ENCODE measurements at places on chromosomes 6 and 20.

DNA sequence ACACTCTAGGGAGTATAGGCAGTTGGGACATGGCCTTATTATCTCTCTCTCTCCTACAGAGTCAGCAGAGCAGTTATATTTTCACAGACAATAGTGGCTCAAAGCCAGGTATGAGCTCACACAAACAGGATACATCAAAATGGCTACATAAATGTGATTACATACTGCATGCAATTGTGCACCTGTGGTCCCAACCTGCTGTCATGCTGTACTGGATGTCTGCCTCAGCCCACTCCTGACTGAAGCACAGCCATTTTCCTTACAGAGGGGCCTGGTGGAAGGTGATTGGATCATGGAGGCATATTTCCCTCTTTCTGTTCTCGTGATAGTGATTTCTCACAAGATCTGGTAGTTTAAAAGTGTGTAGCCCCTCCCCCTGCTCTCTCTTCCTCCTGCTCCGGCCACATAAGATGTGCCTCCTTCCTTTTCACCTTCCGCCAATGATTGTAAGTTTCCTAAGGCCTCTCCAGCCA is 37.0 kb upstream of the SAMHD1 start:
- DNase-seq, result no peak

GRCh38 chr6:14085176-14085787 is 32.3 kb upstream of the CD83 start:
- no peak for DNase-seq

- no peak for DNase-seq
These were observed 78.2 kb upstream of the CST7 start for GRCh38 chr20:24870881-24871280.

DNA sequence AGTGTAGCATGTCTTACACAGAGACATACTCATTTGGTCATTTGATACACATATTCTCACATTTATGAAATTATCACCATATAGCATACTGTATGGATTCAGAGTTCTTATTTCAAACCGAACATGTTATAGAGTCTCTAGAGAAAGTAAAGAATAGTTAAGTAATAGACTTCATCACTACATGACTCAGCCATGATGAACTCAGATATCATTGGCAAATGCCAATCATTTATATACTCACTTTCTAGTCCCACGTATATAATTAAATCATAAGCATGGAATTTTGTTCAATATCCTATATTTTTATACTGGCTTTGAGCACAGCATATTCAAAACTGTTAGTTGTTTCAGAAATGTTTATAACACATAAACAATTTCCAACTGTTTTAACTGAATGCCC is 749.9 kb downstream of the HACE1 start:
- DNase-seq, result no peak

DNA sequence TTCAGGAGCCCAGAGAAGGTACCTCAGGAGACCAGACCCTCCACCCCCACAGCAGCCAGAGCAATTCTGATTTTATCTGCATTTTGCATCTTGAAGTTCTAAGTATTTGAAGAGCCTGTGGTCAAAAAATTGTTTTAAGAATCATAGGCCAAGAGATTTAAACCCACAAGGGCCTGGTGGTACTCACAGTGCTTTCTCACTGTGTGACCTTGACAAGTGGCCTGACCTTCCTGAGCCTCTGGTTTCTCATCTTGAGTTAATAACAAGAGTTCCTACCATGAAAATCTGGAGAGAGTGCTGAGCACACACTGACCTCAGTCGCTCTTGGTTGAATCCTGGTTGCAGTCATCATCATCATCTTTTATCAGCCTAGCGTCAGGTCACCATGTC is 45.4 kb upstream of the ID1 start:
- no peak for DNase-seq

GRCh38 chr6:149075616-149076354 is 241.7 kb upstream of the TAB2 start:
- DNase-seq, result no peak

GRCh38 chr6:35833536-35833935 is 28.4 kb downstream of the LHFPL5 start:
- DNase-seq, result peak; percentile 32

- no peak for DNase-seq
These were observed 52.2 kb downstream of the TGM2 start for GRCh38 chr20:38112930-38113294.

- no peak for DNase-seq
These were observed 152.4 kb downstream of the ADAT2 start for GRCh38 chr6:143298071-143298470.

GRCh38 chr6:137715589-137716045 is 151.4 kb upstream of the TNFAIP3 start:
- DNase-seq, result no peak

DNA sequence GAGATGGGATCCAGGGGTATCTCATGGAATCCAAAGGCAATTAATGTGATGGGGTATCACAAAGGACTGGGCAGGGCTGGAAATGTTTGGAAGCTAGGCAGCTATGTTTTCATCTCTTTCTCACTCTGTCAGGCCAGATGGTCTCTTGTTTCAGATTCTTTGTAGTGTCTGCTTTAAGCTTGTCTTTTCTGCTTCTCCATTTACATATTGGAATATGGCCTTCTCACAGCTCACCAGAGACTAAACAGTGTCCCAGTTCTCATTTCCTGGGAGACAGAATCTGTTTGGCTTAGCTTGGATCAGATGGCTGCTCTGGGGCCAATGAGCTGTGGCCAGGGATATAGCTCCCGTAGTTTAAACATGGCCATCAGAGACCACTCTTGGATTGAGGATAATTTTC is 78.9 kb downstream of the SLC35F1 start:
- DNase-seq, result no peak

GRCh38 chr6:134882426-134883038 is 67.4 kb downstream of the ALDH8A1 start:
- DNase-seq, result peak; percentile 61

GRCh38 chr6:5763871-5764270 is 242.9 kb downstream of the NRN1 start:
- no peak for DNase-seq

DNA sequence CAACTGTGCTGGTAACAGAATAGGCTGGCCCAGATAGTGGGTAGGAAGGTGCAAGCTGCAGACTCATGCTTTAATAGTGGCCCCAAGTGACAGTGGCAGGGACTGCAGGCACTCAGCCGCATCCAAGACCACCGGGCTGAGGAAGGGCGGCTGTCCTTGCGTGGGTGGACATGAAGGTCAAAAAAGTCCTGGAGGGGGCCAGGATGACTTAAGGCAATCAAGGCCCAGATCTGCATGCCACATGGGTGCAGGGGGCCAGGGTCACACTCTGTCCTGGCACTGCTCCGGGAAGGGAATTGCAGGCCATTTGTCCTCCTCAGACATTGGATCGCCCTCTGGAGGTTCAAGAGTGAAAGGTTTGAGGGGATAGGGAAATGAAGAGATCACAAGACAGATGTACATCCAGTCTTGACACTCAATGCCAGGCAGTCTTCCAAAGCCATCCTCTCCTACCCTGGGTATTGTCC is 10.4 kb upstream of the VNN2 start:
- peak; percentile 65 for DNase-seq

- no peak for DNase-seq
These were observed 7.0 kb upstream of the ID4 start for GRCh38 chr6:19830171-19830570.

DNA sequence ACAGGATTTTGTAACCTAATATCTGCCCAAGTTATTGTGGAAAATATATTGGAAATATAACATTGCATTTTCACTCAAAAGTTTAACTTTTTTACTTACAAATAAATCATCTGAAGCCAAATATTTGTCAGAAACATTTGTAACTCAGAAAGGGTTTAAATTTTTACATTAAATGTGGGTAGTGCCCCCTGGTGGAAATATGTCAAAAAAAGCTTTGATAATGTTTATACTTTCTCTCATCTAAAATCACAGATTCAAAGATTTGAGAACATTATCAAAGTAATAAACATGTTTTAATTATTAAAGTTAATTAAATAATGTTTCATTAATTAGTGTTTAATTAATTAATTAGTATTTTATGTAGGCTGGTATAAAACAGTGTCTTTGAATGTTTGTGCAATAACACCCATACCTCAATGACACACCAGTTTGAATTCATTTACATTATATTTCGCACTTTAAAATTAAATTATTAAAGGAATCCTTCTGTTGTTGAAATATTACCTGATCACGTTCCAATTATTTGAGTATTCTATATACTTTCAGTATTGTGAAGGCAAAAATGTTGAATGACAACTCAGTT is 320.1 kb upstream of the FKBP1C start:
- DNase-seq, result peak; percentile 9

DNA sequence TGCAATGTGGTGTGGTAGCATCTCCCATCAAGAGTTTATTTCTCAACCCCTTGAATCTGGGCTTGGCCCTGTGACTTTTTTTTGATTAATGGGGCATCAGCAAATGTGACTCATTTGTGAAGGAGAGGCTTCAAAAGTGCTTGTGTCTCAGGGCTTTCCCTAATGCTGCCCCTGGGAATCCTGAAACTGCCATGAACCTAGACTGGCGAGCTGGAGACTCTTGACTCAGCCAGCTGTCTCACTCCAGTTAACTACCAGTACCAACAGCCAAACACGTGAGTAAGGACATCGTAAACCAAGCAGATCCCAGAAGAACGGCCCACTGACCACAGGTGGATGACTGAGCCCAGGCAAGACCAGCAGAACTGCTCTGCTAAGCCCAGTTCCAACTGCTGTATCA is 72.8 kb upstream of the ADTRP start:
- no peak for DNase-seq

DNA sequence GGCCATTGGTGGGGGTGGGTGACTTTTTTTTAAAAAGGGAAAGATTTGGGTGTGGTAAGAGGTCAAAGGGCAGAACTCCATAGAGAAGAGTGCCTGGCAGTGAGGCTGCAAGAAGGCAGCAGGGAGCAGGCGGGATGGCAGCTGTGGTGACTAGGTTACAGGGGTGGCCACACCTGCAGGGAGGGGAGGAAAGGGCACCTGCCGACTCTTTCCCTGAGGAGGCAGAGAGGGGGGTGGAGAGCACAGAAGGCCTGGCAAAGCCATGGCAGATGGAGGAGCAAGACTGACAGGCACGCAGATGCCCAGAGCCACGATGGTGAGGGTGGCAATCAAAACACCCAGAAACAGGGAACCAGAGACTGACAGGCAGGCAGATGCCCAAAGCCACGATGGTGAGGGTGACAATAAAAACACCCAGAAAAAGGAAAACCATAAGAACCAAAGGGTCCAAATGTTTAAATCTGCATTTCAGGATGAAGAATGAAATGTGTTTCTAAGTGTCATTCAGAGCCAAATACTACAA is 19.3 kb downstream of the CST7 start:
- no peak for DNase-seq

DNA sequence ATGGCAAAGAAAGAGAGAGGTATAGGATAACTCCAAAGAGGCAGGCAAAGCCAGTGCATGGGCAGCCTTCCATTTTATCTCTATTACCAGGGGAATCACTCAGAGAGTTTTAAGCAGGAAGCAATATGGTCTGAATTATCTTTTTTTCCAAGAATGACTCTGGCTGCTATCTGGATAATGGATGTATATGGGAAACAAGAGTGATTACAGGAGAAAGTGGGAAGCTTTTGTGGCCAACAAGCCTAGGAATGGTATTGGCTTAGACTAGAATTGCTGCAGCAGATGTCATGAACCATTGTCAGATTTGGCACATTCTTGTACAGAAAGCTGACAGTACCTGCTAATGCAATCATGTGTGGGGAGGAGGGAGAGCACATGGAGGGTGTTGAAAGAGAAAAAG is 73.0 kb upstream of the BTBD3 start:
- DNase-seq, result no peak

DNA sequence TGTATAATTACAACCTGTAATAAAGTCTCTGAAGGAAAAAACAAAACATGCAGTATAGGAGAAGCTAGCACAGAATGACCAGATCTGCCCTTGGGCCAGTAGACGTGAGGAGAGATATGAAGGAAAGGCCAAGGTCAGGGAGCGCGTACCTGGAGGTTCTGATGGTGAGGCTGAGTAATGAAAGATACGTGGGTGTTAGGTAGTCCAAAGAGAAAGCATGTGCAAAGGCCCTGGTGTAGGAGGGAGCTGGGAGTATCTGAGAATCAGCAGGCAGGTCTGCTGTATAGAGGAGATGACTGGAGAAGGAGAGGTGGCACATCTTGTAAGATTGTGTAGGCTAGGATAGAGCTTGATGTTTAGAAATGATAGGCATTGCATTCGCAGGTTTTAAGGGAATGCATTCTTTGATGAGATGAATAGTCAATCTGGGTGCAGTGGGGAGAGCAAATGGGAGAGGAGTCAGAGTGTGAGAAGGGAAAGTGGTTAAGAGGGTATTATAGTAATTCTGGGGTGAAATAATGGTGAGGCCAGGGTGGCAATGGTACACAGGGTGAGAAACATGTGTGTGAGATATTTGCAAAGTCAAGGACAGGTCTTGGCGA is 15.9 kb upstream of the TFB1M start:
- no peak for DNase-seq

- no peak for DNase-seq
These were observed 5.9 kb downstream of the NHSL1 start for GRCh38 chr6:138493413-138493812.

- peak; percentile 40 for DNase-seq
These were observed 99.4 kb downstream of the EYA4 start for GRCh38 chr6:133340557-133340956.

- DNase-seq, result no peak
These were observed 105.8 kb downstream of the CD109 start for GRCh38 chr6:73801652-73802268.

GRCh38 chr6:147205690-147206600 is 1.7 kb downstream of the STXBP5 start:
- peak; percentile 48 for DNase-seq

DNA sequence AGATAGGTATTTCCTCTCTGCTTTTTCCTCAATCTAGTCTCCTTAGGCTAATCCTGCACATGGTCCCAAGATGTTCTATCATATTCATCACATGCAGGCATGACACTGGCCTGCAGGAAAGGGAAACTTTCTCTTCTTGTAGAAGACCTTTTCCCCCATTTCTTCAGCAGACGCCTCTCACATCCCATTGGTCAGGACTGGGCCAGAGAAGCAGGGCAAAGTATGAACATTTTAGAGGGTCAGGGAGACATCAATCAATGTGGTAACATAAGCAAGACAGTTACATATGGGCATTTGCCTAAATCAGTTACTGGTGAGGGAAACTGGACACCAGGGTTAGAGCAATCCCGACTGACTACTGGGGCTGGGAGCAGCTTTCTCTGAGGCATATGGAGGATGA is 90.1 kb downstream of the CRYBG1 start:
- no peak for DNase-seq

GRCh38 chr6:158121335-158121734 is 46.7 kb downstream of the SERAC1 start:
- DNase-seq, result peak; percentile 14

DNA sequence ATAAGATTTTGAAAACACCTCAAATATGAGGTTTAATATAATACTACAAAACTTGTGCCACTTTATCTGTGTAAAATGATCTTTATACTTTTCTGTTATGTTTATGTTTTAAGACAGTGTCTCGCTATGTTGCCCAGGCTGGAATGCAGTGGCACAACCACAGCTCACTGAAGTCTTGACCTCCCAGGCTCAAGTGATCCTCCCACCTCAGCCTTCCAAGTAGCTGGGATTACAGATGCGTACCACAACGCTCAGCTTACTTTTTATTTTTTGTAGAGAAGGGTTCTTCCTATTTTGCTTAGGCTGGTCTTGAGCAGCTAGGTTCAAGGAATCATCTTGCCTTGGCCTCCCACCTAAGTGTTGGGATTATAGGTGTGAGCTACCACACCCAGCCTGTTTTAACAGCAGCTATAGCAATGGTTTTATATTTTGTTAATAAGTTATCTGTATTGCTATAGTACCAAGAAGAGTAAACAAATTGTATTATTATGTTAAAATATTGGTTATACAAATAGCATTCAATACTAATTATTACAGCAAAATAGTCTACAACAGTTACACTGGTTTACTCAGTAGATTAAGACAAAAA is 8.2 kb downstream of the TAB2 start:
- DNase-seq, result no peak

GRCh38 chr6:139776041-139776440 is 401.6 kb upstream of the CITED2 start:
- no peak for DNase-seq
